IMR-90 (cell line): ENCODE measurements at places on chromosomes 2 and 18.

GRCh38 chr2:1804351-1804771, 60.0 kb upstream of the PXDN start:
- DNase-seq = no peak

- no peak for DNase-seq
These were observed 27.0 kb downstream of the GREB1 start for GRCh38 chr2:11560806-11561205.

GRCh38 chr18:76564117-76564516, 69.1 kb upstream of the ZNF516 start:
- DNase-seq = peak; percentile 89

DNA sequence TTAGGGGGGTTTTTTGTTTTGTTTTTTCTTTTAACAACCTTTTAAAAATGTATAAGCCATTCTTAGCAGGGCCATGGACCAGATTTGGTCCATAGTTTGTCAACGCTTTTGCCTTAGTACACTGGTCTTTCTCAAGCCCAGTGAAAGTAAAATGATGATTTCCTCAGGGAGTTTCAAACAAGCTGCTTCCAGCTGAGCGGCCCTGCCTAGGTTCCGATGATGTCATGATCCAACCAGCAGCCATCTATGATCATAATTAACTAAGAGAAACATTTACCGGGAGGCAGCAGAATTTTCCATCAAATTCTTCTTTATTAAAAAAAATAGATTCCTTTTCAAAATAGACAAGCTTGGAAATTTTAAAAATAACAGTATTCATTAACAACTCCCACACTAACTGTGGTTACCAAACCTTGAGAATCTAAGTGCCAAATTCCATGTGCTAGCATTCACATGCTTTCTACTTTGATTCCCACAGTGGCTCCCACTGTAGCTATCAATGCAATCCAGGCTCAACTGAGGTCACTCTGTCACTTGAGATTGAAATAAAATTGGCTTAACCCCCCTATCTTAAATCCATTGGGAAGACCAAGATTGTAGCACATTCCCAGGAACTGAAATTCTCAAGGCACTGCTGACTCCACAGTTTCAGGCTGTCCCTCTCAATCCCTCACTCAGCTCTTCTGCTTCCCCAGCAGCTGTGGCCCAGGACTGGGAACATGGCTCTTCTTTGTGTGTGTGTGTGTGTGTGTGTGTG, 148.9 kb downstream of the RNF152 start:
- DNase-seq = peak; percentile 46

GRCh38 chr18:79440316-79441110, 44.8 kb downstream of the NFATC1 start:
- DNase-seq = no peak
